ENCODE measurements at places on chromosomes 5 and 9.

GRCh38 chr5:173923218-173924095 lies 35.3 kb downstream of the CPEB4 start:
- no peaks in the 10 kb centered on the region for H3K36me3 ChIP-seq
- peaks cover 3% of the 10 kb centered on the region for H3K4me1 ChIP-seq
- no peak overlapping the region for H3K4me3 ChIP-seq
- no peaks in the 10 kb centered on the region for H3K27me3 ChIP-seq
- no peak overlapping the region for H3K27ac ChIP-seq

DNA sequence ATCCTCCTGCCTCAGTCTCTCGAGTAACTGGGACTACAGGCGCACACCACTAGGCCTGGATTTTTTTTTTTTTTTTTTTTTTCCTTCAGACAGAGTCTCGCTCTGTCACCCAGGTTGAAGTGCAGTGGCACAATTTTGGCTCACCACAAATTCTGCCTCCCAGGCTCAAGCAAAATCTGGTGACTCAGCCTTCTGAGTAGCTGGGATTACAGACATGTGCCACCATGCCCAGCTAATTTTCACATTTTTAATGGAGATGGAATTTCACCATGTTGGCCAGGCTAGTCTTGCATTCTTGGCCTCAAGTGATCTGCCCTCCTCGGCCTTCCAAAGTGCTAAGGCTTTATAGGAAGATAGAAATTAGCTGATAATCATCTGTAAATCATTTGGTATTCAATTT lies 43.9 kb downstream of the NSA2 start:
- no peak for DNase-seq
- no peaks in the 10 kb centered on the region for H3K4me1 ChIP-seq
- no peak overlapping the region for H3K27ac ChIP-seq
- no peaks in the 10 kb centered on the region for H3K36me3 ChIP-seq

DNA sequence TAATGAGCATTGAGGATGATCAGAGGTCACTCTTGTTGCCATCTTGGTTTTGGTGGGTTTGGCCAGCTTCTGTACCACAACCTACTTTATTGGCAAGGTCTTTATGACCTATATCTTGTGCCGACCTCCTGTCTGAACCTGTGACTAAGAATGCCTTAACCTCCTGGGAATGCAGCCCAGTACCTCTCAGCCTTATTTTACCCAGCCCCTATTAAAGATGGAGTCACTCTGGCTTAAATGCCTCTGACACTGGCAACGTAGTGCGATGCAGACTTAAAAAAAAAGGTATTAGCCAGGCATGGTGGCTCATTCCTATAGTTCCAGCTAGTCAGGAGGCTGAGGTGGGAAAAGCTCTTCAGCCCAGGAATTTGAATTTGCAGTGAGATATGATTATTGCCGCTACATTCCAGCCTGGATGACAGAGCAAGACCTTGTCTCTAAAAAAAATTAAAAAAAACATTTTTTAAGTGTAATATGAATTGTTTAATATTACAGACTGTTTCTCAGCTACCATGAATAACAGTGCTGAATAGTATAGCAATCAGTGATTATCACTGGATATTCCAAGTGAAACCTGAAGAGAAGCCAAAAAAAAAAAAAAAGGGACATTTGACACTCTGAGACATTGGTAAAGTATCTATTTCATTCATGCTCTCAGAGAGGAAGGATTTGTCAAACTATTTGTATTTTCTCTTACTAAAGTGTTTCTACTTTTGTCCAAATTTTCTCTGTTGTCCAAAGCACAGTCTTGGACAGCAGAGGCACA lies 18.3 kb upstream of the STOM start:
- H3K27me3 ChIP-seq, result no peaks in the 10 kb centered on the region
- DNase-seq, result no peak
- no peaks in the 10 kb centered on the region for H3K36me3 ChIP-seq
- H3K4me1 ChIP-seq, result no peaks in the 10 kb centered on the region
- H3K4me3 ChIP-seq, result no peak overlapping the region
- no peak overlapping the region for H3K27ac ChIP-seq

- H3K4me3 ChIP-seq, result no peak overlapping the region
- H3K27ac ChIP-seq, result no peak overlapping the region
These were observed 5.5 kb upstream of the DNAJC21 start for GRCh38 chr5:34923694-34924461.

GRCh38 chr5:155906046-155906445 lies 420.9 kb upstream of the SGCD start:
- no peak for DNase-seq
- no peaks in the 10 kb centered on the region for H3K27me3 ChIP-seq
- no peak overlapping the region for H3K4me3 ChIP-seq

DNA sequence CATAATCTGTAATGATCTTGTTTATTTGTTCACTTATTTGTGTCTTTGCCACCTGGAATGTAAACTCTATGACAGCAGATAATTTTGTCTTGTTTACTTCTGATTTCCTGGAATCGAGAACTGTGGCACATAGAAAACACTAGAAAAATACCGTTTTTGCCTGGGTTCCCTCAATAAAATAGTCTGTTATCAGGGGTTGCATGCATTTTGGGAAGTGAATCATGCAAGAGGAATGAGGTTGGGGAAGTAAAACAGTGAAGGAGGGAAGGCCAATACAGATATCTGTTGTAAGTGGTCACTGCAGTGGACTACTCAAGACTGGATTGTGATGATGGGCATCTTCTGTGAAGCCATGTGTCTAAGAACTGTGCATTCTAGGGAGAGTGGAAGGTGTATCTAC lies 45.2 kb upstream of the IL6ST start:
- H3K27ac ChIP-seq, result no peak overlapping the region
- H3K4me1 ChIP-seq, result no peaks in the 10 kb centered on the region
- H3K36me3 ChIP-seq, result no peaks in the 10 kb centered on the region

DNA sequence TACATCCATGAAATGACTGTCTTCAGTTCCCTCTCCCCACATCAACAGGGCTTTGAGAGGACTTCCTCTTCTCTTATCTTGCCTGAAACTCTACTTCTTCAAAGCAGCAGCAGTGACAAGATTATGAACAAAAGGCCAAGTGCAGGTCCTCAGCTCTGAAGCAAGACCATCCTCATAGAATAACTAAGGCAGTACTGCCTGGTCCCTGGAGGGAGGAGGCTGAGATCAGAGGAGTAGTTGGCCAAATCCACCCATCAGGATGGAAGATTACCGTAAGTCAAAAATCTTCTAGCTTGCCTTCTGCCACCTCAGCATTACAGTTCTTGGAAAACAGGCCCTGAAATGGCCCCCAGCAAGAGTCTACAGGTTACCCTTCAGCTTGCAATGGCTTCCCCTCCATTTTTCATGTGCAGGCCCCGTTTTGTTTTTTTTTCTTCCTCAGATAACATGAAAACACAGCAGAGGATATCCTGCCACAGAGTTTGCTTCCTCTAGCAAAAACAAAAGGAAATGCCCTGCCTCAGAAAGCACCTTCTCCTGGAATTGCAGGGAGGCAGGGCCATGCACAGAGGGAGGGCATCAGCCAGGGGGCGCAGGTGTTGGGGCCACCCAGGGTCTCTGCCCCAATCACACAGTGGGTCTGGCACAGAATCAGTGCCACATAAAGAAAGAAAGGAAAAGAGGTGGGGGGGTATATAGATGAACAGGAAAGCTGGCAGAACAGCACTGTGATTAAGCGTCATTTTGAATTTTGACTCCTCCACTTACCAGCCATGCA lies 40.0 kb downstream of the KLHL3 start:
- peak overlapping the region; percentile 13 for H3K4me3 ChIP-seq
- DNase-seq, result no peak
- H3K27ac ChIP-seq, result peak overlapping the region; percentile 47
- no peaks in the 10 kb centered on the region for H3K27me3 ChIP-seq

DNA sequence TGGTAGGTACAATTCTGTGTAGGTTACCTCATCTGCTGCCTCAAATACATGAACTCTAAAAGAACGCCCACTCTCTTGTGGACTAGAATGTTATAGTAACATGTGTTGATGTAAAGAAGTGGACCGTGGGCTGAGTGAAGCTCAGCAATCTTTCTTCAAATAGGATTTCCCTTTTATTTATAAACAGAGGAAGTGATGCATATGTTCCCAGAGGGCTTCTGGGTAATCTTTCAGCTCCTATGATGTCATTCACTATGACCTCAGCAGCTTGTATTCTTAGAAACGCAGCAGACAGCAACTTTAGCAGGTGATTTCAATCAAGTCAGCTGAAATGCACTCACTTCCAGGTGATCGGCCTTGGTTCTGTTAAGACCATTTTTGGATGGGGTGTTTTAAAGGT lies 14.4 kb downstream of the F2RL2 start:
- DNase-seq, result no peak
- H3K4me3 ChIP-seq, result no peak overlapping the region
- no peaks in the 10 kb centered on the region for H3K4me1 ChIP-seq
- no peaks in the 10 kb centered on the region for H3K27me3 ChIP-seq
- no peak overlapping the region for H3K27ac ChIP-seq

GRCh38 chr5:17255471-17256021 lies 38.1 kb downstream of the BASP1 start:
- H3K27ac ChIP-seq, result no peak overlapping the region
- H3K4me1 ChIP-seq, result no peaks in the 10 kb centered on the region
- no peak overlapping the region for H3K4me3 ChIP-seq
- H3K27me3 ChIP-seq, result no peaks in the 10 kb centered on the region
- no peaks in the 10 kb centered on the region for H3K36me3 ChIP-seq

DNA sequence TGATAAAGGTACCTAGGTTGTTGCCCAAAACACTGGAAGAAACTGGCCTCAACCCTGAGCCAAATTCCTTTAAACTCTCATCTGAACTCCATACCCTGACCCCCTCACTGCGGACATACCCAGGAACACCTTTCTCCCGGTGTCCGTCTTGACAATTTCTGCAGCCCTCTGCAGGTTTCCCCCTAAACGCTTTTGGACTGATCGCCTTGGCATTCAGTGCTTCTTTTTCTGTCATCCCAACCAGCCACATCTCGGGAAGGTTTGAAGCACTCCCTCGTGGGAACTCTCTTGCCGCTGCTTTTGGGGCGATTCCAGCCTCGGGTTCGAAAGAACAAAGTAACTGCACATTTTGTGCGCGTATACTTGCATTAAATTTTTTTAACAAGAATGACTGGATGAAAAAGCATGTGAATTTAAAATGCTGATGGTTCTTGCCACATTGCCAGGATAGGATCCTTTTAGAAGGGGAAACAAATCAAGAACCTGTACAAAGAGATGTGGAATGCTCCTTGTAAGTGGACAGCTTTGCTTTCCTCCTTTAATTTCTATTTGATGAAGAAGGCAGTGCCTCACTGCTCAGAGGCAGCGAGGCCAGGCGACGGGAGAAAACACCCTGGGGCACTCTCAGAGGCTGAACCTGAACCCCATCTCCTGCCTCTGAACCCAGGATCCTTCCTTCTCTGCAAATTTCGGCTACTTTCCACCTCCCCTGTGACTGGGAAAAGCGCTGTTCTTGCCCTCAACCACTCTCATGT lies 615 bp downstream of the PSMD5 start:
- no peak for DNase-seq
- peak overlapping the region; percentile 70 for H3K4me3 ChIP-seq
- no peaks in the 10 kb centered on the region for H3K27me3 ChIP-seq
- peaks cover 30% of the 10 kb centered on the region for H3K4me1 ChIP-seq
- peak overlapping the region; percentile 97 for H3K27ac ChIP-seq

- peak overlapping the region; percentile 16 for H3K4me3 ChIP-seq
- no peaks in the 10 kb centered on the region for H3K27me3 ChIP-seq
- H3K27ac ChIP-seq, result peak overlapping the region; percentile 60
- H3K36me3 ChIP-seq, result no peaks in the 10 kb centered on the region
- H3K4me1 ChIP-seq, result peaks cover 32% of the 10 kb centered on the region
These were observed 9.3 kb downstream of the TMEM245 start for GRCh38 chr9:109110329-109111021.

GRCh38 chr9:95131023-95131943 lies 186.2 kb downstream of the FANCC start:
- no peak overlapping the region for H3K27ac ChIP-seq
- no peaks in the 10 kb centered on the region for H3K27me3 ChIP-seq
- DNase-seq, result no peak
- no peaks in the 10 kb centered on the region for H3K4me1 ChIP-seq
- no peak overlapping the region for H3K4me3 ChIP-seq

DNA sequence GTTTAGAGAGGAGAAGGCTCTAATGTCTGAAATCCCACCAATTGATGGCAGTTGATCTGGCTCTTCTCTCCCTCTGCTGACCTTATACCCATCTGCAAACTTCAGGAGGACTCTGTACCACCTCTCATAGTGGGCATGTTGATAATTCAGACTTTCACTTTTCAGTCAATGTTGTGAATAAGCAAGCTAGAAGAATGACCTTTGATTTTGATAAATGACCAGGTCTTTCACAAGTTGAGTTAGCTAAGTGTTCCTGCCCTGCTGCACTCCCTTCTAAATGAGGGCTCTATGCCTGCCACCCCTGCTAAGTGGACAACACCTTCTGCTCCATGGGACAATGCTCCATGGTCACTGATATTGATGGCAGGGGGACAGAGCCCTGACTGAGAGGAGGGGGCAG lies 74.7 kb downstream of the SPRY4 start:
- H3K36me3 ChIP-seq, result no peaks in the 10 kb centered on the region
- H3K27me3 ChIP-seq, result no peaks in the 10 kb centered on the region
- DNase-seq, result no peak
- H3K27ac ChIP-seq, result no peak overlapping the region

GRCh38 chr5:134492568-134492967 lies 32.9 kb upstream of the JADE2 start:
- no peak overlapping the region for H3K4me3 ChIP-seq
- H3K4me1 ChIP-seq, result no peaks in the 10 kb centered on the region
- no peaks in the 10 kb centered on the region for H3K27me3 ChIP-seq
- no peak for DNase-seq

- no peak for DNase-seq
- no peaks in the 10 kb centered on the region for H3K4me1 ChIP-seq
- no peak overlapping the region for H3K4me3 ChIP-seq
These were observed 125.9 kb upstream of the MYO10 start for GRCh38 chr5:17061973-17062470.

GRCh38 chr9:81902196-81902595 lies 26.0 kb upstream of the SPATA31D4 start:
- no peak overlapping the region for H3K27ac ChIP-seq
- H3K4me3 ChIP-seq, result no peak overlapping the region
- no peaks in the 10 kb centered on the region for H3K36me3 ChIP-seq
- no peak for DNase-seq
- H3K27me3 ChIP-seq, result no peaks in the 10 kb centered on the region
- no peaks in the 10 kb centered on the region for H3K4me1 ChIP-seq

- H3K36me3 ChIP-seq, result no peaks in the 10 kb centered on the region
- H3K4me3 ChIP-seq, result peak overlapping the region; percentile 63
- DNase-seq, result no peak
- no peak overlapping the region for H3K27ac ChIP-seq
- H3K27me3 ChIP-seq, result no peaks in the 10 kb centered on the region
- peaks cover 6% of the 10 kb centered on the region for H3K4me1 ChIP-seq
These were observed 428 bp downstream of the SLCO4C1 start for GRCh38 chr5:102295534-102296177.

- H3K27ac ChIP-seq, result no peak overlapping the region
- no peaks in the 10 kb centered on the region for H3K36me3 ChIP-seq
- H3K4me3 ChIP-seq, result no peak overlapping the region
- no peaks in the 10 kb centered on the region for H3K27me3 ChIP-seq
- peaks cover 15% of the 10 kb centered on the region for H3K4me1 ChIP-seq
These were observed 53.9 kb downstream of the BARX1 start for GRCh38 chr9:93900971-93901861.

DNA sequence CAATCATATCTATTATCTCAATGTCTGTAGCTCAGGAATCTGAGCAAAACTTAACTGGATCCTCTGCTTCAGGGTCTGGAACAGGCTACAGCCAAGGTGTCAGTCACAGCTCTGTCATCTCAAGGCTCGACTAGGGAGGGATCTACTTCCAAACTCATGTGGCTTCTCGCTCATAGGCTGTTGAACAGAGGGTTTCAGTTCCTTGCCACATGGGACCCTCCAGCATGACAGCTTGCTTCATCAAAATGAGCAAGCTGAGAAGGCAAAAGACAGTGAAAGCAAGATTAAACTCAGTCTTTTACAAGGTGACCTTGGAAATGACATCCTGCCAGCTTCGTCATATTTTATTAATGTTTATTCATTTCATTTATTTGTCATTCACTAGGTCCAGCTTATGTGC lies 111.7 kb downstream of the GADD45G start:
- no peak overlapping the region for H3K4me3 ChIP-seq
- H3K4me1 ChIP-seq, result peaks cover 16% of the 10 kb centered on the region
- no peak overlapping the region for H3K27ac ChIP-seq

Measured in effector memory CD4-positive, alpha-beta T cell (primary cell).